ENCODE measurements at places on chromosomes 1 and 21. TPM values are rescaled to one million over a fixed set of nuclear protein-coding genes. Genes with fewer than 3 reads are reported as not detected.

- peak overlapping the region; percentile 67 for H3K27ac ChIP-seq
- H3K4me1 ChIP-seq: peaks cover 26% of the 10 kb centered on the region
- peaks cover 12% of the 10 kb centered on the region for H3K36me3 ChIP-seq
- H3K4me3 ChIP-seq: no peak overlapping the region
- H3K27me3 ChIP-seq: no peaks in the 10 kb centered on the region
Measured at GRCh38 chr1:181043025-181043888, 9.5 kb downstream of the MR1 start.

DNA sequence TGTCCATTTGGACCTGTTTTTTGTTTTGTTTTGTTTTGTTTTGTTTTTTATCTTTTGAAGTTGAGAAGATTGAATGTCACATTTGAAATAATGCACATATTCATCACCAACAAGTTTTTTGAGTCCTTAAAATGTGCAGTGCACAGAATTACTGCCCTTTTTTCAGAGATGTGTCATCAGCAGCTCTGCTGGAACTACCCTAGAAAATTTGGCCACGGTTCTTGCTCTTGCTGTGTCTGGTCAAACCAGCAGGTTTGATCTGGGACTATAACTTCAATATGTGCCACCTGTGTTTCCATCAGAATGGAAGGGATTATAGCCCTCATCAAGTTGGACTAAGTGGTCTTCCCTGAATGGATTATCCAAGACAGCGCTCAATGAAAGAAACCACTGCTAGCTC, 24.1 kb upstream of the CNN3 start:
- H3K27me3 ChIP-seq: no peaks in the 10 kb centered on the region
- H3K36me3 ChIP-seq: no peaks in the 10 kb centered on the region
- H3K4me3 ChIP-seq: no peak overlapping the region
- no peak overlapping the region for H3K27ac ChIP-seq
- no peak for DNase-seq
- H3K4me1 ChIP-seq: peaks cover 6% of the 10 kb centered on the region

Gene TMPRSS15
- not detected for total RNA-seq

Gene PTPN14
- total RNA-seq: 43.7 TPM

- no peaks in the 10 kb centered on the region for H3K36me3 ChIP-seq
- peak within 1 kb of the TSS; percentile 84 for H3K27ac ChIP-seq
- peak; percentile 98 for DNase-seq
- peaks cover 24% of the 10 kb centered on the region for H3K4me1 ChIP-seq
Measured at GRCh38 chr1:2049718-2050431, at the start of gene PRKCZ. Gene PRKCZ (plus strand): TSS chr1:2050411. CDS start chr1:2050631, 220 bp downstream.

Gene DIRAS3
- 1.4 TPM for total RNA-seq

DNA sequence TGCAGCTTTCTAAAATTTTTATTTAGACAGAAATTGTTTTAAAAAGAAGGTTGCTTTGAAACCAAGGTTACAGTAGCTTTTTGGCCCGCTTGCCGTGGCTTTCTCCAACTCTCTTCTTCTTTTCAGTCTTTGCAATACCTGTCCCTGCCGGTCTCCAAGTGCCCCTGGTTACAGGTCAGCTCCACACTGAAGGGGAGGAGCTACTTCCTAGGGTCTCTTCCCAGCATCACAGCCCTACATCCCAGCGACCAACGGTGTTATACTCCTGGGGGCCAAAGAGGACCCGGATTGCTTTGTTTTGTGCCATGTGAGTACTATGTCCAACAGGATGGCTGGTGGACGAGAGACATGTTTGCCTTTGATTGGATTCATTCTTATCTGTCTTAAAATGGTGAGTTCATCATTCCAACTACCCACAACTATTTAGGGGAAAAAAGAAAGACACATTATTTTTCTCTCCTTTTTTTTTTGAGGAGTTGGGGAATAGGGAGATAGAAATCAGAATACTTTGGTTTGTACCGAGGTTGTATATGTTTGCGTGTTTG, at the start of gene FNDC7:
Gene FNDC7 (plus strand): TSS at position 303 of the 545 bp plus-strand sequence. CDS start 26 bp downstream, at position 329.
- no peak within 1 kb of the TSS for H3K4me3 ChIP-seq
- H3K36me3 ChIP-seq: no peaks in the 10 kb centered on the region
- no peak within 1 kb of the TSS for H3K27ac ChIP-seq

DNA sequence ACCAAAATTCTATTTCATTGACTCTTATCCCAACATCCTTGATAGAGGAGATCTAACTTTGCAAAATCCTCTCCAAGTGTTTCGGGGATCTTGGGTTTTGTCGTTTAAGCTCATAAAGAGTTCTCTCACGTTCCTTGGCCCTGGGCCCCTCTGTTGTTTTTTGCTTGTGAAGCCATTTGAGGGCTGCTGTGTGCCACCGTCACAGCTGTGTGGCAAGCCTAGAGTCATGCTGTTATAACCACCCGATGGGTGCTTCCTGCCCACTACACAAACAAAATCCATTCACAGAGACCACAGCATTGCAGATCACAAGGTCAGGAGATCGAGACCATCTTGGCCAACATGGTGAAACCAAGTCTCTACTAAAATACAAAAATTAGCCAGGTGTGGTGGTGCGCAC, 154.1 kb downstream of the ADSS2 start:
- no peaks in the 10 kb centered on the region for H3K4me1 ChIP-seq
- H3K36me3 ChIP-seq: no peaks in the 10 kb centered on the region
- H3K4me3 ChIP-seq: no peak overlapping the region
- DNase-seq: no peak
- no peaks in the 10 kb centered on the region for H3K27me3 ChIP-seq

DNA sequence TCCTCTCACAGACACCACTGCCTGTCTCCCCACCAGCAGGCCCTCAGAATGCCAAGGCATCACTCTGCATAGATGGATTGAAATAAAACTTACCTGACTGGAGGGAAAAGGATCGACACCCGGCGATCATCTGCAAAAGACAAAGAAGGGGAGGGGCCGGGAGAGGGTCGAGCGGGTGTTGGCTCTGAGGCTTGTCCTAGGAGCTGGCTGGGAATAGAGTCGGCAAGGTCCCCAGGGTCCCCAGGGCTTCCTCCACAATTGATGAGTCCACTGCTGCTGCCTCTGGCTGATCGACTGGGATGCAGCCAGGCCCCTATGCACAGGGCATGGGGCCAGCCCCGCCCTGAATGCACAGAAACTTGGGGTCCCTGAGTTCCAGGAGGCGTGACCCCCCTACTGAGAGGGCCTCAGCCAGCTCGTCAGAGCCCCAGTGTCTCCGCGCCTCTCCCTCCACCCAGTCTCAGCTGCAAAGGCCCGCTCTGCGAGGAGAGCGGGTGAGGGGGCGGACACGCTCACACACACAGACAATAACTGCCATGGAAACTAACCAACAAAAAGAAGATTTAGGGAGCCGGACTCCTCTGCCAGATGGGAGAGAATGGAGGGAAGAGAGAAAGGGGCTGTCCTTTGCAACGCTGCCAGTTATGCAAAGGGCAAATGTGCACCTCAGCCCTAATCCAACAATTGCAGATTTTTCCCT, at the start of gene KLHDC8A:
Gene KLHDC8A (minus strand): TSS at position 483 of the 700 bp plus-strand sequence. CDS start 13,318 bp downstream, outside the sequence.
- H3K36me3 ChIP-seq: no peaks in the 10 kb centered on the region
- DNase-seq: no peak
- H3K4me3 ChIP-seq: no peak within 1 kb of the TSS
- H3K27me3 ChIP-seq: peaks cover 20% of the 10 kb centered on the region
- H3K4me1 ChIP-seq: no peaks in the 10 kb centered on the region
- no peak within 1 kb of the TSS for H3K27ac ChIP-seq

Gene LGR6
- total RNA-seq: 1.8 TPM

DNA sequence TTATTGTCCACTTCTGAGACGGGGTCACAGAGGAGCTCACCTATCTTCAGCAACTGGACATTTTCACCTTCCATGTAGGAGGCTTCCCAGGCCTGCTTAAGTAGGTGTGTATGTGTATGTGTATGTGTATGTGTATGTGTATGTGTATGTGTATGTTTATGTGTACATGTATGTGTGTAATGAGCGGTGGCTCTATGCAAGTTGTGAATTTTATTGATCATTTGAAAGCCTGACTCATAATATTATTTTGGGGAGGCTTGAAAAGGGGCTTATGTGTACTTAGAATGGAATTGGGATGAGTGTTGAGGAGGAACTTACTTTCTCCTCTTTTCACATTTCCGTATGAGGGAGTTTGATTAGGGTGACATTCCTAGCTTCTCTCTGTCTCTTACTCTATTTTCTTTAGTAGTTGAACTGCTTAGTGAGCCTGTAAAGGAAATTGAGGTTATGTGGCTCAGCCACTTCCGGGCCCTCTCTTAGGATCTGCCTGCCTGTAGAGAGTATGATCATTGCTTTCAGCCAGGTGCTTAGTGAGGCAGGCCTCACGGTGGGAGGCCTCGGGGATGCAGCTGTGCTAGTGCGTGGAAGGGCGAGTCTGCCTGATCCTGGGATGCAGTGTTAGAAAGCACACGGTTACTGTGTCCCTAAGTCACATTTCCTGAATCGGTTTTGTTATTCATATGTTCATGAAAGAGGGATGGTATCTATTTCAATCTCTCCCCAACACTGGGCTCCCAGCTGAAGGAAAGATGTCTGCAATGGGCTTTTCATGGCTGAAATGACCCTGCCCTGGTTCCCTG, 61.0 kb downstream of the IER5 start:
- no peaks in the 10 kb centered on the region for H3K27me3 ChIP-seq
- no peak overlapping the region for H3K4me3 ChIP-seq
- H3K36me3 ChIP-seq: no peaks in the 10 kb centered on the region
- H3K4me1 ChIP-seq: peaks cover 30% of the 10 kb centered on the region
- DNase-seq: no peak
- no peak overlapping the region for H3K27ac ChIP-seq

- H3K4me1 ChIP-seq: no peaks in the 10 kb centered on the region
- H3K27ac ChIP-seq: no peak overlapping the region
- H3K4me3 ChIP-seq: no peak overlapping the region
Measured at GRCh38 chr1:196144588-196144987, 463.7 kb downstream of the KCNT2 start.

- H3K27me3 ChIP-seq: no peaks in the 10 kb centered on the region
- H3K4me1 ChIP-seq: peaks cover 22% of the 10 kb centered on the region
- H3K4me3 ChIP-seq: no peak overlapping the region
Measured at GRCh38 chr1:178934546-178934945, 63.7 kb upstream of the ANGPTL1 start.

DNA sequence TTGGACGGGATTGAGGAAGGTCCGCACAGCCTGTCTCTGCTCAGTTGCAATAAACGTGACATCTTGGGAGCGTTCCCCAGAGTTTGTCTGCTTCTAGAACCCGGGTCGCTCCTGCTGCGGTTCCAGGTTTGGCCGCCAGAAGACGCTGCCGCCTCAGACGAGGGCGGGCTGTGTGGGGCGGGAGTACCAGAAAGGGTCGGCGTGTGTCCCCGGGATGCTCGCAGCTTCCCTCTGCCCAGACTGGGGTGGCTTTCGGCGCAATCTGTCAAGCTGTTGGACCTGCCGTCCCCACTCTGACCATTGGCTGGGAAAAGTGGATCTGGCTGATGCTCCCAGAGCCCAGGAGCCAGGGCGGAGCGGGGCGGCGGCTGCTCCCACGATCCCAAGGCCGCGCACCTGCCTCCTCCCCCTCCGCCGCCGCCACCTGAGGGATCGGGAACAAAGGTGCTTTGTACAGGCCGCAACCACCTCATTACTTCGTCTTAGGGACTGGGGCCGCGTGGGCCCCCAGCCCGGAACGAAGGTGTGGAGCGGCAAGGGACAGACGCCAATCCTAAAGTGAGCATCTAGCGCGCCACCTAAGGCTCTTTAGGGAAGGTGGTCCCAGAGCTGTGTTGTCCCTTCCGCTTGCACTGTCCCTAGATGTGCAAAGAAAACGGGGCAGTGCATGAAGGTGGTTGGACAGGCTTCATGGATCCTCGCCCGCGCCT, 683 bp upstream of the EFNA4 start:
- H3K4me3 ChIP-seq: peak overlapping the region; percentile 92
- no peak overlapping the region for H3K27ac ChIP-seq
- peaks cover 23% of the 10 kb centered on the region for H3K4me1 ChIP-seq
- H3K27me3 ChIP-seq: no peaks in the 10 kb centered on the region
- H3K36me3 ChIP-seq: peaks cover 30% of the 10 kb centered on the region
- DNase-seq: peak; percentile 83

Gene TRNP1
- total RNA-seq: 16.2 TPM

GRCh38 chr1:51295926-51296325, 34.4 kb downstream of the TTC39A start:
- H3K4me1 ChIP-seq: peaks cover 9% of the 10 kb centered on the region
- no peaks in the 10 kb centered on the region for H3K36me3 ChIP-seq
- DNase-seq: peak; percentile 52
- H3K27me3 ChIP-seq: no peaks in the 10 kb centered on the region

- DNase-seq: no peak
- H3K4me1 ChIP-seq: no peaks in the 10 kb centered on the region
- H3K27me3 ChIP-seq: no peaks in the 10 kb centered on the region
- no peak overlapping the region for H3K27ac ChIP-seq
- no peaks in the 10 kb centered on the region for H3K36me3 ChIP-seq
Measured at GRCh38 chr1:202229376-202229775, 35.8 kb downstream of the LGR6 start.

- no peak overlapping the region for H3K27ac ChIP-seq
- H3K4me3 ChIP-seq: no peak overlapping the region
- peaks cover 18% of the 10 kb centered on the region for H3K36me3 ChIP-seq
- peaks cover 4% of the 10 kb centered on the region for H3K4me1 ChIP-seq
Measured at GRCh38 chr1:27879374-27880082, 7.2 kb downstream of the THEMIS2 start.

DNA sequence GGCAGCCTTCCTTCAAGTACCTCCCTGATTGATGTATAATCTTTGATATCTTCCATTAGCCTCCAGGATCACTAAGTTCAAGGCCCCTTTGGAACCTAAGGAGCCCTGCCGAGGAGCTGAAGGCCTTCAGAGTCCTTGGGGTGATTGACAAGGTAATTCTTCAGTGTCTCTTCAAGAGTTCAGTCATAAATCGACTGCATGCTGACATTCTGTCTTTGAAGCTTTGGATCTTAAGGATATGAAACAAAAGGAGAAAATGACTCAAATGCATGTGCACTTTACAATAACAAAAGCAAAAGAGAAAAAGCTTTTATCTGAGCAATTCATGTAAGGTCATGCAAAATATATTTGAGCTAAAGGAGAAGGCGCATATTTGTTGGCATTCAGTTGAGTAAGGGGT, 125.3 kb downstream of the RPS6KC1 start:
- H3K36me3 ChIP-seq: peaks cover 15% of the 10 kb centered on the region
- no peaks in the 10 kb centered on the region for H3K4me1 ChIP-seq
- no peak overlapping the region for H3K4me3 ChIP-seq

Gene SPSB1
- 29.0 TPM for total RNA-seq

- DNase-seq: no peak
- no peaks in the 10 kb centered on the region for H3K4me1 ChIP-seq
- no peaks in the 10 kb centered on the region for H3K36me3 ChIP-seq
- H3K4me3 ChIP-seq: no peak overlapping the region
Measured at GRCh38 chr1:58211869-58212268, 334.7 kb downstream of the OMA1 start.

- H3K4me3 ChIP-seq: no peak overlapping the region
- no peak for DNase-seq
- no peaks in the 10 kb centered on the region for H3K27me3 ChIP-seq
- no peak overlapping the region for H3K27ac ChIP-seq
- H3K4me1 ChIP-seq: no peaks in the 10 kb centered on the region
- no peaks in the 10 kb centered on the region for H3K36me3 ChIP-seq
Measured at GRCh38 chr1:5659606-5660005, 332.6 kb downstream of the NPHP4 start.

Gene GBP6
- total RNA-seq: 0.12 TPM

Gene PSRC1
- 2.9 TPM for total RNA-seq

DNA sequence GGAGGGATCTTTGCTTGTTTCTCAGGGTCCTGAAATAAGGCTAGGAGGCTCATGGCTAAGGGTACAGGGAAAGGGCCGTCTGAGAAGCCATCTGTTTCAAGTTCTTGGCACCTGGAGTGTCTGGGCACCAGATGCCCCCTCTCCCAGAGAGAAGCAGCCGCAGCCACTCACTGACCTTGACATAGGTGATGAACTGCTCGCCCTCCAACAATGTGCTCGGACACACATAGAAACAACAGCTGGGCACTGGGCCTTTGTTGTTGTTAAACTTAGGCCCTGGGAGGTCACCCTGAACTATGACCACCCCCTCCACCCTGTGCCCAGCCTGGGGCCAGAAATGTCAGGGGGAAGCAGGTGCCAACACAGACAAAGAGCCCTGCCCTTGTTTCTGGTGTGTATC, 9.2 kb upstream of the TNNI1 start:
- H3K27ac ChIP-seq: no peak overlapping the region
- no peaks in the 10 kb centered on the region for H3K27me3 ChIP-seq
- H3K4me3 ChIP-seq: no peak overlapping the region
- DNase-seq: no peak
